T-helper 2 cell treated with Interferon-gamma antibody and Interleukin-4, amounts not matched to agents 5 μg/mL and 100 μg/mL, for 36 hours (primary cell): ENCODE measurements at places on chromosomes 1 and 21.

GRCh38 chr1:215140135-215140534 lies 57.6 kb downstream of the KCNK2 start:
- no peak for DNase-seq

DNA sequence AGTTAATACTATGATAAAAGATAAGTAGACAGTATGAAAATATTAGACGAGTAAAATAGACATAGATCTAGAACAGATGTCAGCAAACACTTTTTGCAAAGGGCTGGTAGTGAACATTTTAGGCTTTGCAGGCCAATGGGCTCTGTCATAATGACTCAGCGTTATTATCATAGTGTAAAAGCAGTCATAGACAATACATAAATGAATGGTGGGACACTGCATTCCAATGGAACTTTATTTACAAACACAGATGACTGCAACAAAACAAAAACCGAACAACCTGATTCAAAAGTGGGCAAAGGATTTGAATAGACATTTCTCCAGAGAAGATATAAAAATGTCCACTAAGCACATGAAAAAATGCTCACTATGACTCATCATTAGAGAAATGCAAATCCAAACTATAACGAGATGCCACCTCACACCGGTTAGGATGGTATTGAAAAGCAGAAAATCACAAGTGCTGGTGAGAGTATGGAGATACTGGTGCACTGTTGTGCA lies 7.3 kb downstream of the GSTM5 start:
- DNase-seq, result no peak

DNA sequence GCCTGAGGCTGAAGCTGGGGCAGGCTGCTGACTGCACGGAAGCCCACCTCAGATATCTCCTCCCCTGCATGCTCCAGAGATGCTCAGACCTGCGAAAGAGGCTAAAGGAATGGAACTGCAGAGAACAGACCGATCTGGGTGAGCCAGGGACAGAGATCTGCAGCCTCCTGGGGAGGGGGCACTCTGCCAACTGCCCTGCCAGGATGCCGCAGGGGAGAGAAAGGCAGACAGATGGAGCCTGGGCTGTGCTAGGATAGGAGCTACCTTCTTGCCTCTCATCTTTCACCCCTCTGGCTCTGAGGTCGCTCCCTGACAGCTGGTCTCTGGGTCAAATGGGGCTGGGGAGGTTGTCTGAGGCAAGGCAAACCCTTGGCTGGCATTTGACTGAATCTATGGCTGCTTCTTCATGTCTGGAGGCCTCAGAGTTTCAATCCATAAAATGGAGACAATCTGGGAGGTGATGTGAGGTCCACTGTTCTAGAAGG lies 238.2 kb downstream of the GRIK3 start:
- no peak for DNase-seq

GRCh38 chr21:16117851-16118590 lies 388.2 kb downstream of the USP25 start:
- DNase-seq, result no peak

- no peak for DNase-seq
Observed at GRCh38 chr1:19835578-19835977, 20.5 kb upstream of the RNF186 start.

- no peak for DNase-seq
Observed at GRCh38 chr1:26578167-26578566, 48.6 kb downstream of the RPS6KA1 start.

DNA sequence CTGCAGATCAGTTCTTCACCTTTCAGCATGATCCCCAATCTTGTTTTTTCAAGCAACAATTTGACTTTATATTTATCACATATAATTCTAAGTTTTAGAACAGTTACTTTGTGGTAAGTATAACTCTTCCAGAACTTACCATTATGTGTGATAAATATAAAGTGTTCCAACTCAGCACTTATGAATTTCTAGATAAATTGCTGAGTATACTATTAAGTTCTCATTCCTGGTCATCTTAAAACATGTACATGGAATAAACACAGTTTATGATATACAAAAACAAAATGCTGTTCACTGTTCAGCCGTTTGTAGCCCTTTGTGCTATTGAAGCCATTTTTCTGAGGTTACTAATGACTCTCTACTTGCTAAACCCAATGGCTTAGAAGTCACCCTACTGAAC lies 5.1 kb upstream of the XPR1 start:
- no peak for DNase-seq

DNA sequence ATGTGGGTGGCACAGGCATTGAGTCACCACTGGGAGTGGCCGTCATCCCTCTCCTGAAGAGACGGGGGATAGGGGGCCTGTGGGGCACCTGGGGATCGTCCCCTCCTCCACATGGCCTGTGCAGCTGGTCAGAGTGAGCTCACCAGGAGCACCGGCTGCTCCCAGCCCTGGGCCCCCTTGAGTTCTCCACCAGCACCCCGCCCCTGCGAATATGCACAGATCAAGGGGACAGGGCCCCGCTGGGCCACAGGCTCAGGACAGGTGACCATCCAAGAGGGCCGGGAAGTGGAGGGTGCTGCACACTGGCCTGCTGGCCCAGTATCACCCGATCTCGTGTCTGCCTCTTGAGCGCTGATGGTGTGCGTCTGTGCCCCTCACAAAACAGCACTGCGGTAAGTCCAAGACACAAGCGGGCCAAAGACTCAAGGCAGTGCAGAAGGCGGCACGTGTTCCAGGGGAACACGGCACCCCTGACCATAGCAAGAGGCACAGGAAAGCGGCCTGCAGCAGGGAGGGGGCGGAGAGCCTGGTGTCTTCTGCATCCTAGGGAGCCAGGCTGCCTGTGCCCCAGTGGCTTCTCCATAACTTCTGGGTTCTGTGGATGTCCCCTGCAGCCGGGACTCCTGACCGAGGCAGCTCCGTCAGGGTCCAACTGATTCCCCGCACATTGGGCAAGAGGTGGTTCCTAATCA lies 18.1 kb upstream of the TSPEAR start:
- no peak for DNase-seq

- no peak for DNase-seq
Observed at GRCh38 chr1:221514806-221515205, 227.1 kb downstream of the DUSP10 start.

DNA sequence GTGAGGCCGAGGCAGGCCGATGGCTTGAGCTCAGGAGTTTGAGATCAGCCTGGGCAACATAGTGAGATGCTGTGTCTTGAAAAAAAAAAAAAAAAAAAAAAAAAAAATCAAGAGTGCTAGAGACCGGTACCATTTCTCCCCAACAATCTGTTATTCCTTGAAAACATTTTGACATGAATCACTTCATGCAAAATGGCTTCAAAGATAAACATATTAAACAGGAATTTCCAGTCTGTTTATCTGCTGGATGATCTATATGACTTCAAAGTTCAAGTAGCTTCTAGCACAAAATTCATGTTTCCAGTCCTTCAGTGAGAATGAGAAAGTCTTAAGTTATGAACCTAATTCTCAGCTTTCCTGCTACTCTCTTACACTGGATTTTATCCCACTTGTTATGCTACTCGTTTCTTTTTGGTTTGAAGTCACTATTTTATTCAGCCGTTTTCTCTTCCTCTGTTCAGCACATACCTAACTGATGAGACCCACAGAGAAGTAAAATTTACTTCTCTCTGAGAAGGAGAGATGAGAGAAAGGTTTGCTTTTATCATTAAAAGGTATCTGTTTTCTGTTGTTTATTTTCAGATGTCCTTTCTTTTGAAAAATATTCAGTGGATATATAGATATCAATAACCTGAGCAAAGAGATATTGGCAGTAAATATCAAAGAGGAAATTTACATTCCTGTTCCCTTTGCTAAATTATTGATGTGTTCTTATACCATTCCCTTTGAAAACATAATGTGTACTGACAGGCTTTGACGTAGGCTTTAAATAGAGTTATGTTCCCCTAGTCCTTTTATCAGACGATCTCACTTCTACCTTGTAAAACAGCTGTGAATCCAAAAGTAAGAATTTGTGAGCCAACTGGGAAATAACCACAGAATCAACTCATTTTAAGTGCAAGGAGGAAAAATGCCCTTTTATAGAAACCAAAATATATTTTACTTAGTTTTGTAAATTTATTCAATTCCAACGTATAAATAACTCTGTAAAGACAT lies 38.2 kb downstream of the CD46 start:
- no peak for DNase-seq

DNA sequence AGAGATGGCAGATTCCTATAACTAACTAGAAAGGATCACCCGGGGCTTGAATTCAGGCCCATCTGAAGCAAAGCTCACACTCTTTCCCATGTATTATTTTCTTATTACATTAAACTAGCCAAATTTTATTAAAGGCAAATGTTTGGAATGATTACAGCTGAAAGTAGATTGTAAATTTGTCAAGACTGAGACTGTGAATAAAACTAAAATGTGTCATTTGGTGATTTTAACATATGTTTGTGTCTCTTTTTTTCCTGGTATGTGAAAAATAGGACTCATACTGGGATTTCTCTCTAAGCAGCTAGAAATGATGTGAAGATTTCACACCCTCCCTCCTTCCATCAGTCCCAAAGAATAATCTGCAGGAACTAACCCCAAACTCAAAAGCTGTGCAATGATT lies 19.1 kb upstream of the KIAA0040 start:
- DNase-seq, result no peak

- DNase-seq, result no peak
Observed at GRCh38 chr1:102693345-102693744, 415.0 kb downstream of the COL11A1 start.

- no peak for DNase-seq
Observed at GRCh38 chr1:161953256-161953920, 70.3 kb downstream of the OLFML2B start.

GRCh38 chr1:198653808-198654413 lies 15.1 kb downstream of the PTPRC start:
- DNase-seq, result no peak

- no peak for DNase-seq
Observed at GRCh38 chr1:62800825-62801306, 16.9 kb downstream of the ATG4C start.

DNA sequence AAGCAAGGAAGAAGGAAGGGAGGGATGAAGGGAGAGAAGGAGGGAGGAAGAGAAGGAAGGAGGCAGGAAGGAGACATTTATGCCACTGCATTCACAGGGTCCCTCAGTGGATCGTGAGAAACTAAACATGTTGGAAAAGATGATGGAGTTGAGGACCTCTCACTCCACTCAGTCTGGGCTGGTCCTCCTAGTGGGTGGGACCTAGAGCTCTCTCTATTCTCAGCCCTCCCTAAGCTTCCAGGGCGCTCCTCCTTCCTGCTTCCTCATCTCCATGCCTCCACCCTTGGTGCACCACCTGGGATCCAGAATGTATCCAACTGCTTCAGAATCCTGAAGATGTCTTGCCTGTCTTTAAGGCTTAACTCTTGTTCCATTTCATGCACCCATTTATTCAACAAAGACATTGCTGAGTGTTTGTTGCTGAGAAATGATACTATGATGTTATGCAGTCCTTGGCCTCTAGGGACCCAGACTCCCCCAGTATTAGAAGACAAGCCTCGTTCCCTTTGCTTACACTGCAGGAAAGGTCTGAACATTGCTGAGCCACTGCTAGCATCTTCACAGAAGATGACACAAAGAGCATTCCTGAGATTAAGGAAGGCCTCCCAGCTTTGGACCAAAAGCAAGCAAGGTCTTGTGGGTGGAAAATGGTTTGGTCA lies 88.5 kb downstream of the BEND5 start:
- no peak for DNase-seq

DNA sequence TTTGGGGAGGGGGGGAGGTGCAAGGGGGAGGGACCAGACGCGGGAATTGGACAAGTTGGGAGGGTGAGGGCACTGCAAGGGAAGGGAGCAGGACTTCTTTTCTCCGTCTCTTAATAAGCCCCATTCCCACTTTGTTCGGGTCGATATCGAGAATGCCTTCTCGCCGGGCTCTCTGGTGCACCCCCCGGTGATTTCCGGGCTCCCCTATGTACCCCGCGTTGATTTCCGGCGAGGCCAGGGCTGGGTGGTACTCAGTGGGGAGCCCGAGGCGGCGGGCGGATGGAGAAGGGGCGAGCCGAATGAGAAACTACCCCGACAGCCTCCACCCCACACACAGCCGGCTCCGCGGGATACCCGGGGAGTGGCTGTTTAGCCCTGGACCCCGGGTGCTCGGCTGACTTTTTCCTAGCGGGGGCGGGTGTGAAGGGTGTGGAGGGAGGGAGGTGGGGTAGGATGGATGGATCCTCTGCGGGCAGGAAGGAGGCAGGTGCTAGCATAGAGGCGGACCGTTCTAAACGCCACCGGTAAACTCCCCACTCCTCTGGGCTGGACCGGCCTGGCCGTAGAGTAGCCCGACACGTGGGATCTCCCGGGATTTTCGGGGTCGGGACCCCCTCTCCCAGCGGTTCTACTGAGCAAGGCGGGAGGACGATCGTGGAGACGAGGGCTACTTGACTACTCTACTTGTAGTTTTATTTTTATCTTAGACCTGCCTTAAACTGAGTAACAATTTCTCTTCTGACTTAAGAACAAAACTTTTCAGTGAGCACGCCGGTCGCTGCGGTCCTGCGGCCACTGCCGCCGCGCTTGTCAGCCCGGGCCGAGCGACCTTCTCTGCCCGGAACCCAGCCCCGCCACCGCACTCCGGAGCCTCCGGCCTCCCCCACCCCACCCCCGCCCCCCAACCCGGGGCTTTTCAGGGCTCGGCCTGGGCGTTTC lies 1.0 kb downstream of the RNF220 start:
- DNase-seq, result peak; percentile 21

GRCh38 chr1:11472284-11472683 lies 6.7 kb upstream of the DISP3 start:
- no peak for DNase-seq

DNA sequence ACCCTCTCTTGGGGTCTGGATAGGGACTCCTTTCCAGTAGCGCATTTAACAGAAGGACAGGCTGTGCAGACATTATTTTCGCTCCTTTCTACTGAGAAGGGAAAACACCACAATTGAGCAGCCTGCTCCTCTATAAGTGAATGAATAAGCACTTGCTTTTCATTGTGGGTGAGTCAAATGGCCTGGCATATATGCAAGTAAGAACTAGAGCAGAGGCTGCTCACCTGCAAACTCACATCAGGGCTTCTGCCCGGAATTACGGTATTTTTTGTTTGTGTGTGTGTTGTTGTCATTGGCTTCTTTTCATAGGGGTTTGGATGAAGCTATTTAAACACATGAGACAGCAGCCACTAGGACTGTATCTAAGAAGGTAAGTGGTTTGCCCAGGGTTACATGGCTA lies 200.1 kb upstream of the CAMK1G start:
- DNase-seq, result no peak

DNA sequence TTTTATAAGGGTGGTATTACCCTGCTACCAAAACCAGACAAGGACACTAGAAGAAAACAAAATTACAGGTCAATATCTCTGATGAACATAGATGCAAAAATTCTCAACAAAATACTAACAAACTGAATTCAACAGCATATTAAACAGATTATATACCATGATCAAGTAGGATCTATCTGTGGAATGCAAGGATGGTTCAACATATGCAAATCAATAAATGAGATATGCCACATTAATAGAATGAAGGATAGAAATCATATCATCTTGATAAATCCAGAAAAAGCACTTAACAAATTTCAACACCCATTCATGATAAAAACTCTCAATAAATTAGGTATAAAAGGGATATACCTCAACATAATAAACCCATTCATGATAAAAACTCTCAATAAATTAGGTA lies 24.3 kb upstream of the MYBPHL start:
- no peak for DNase-seq

- peak; percentile 23 for DNase-seq
Observed at GRCh38 chr1:34162852-34163766, 1.9 kb downstream of the CSMD2 start.

- DNase-seq, result no peak
Observed at GRCh38 chr1:210653771-210654170, 325.1 kb downstream of the HHAT start.
